ENCODE measurements at places on chromosomes 7 and 10. TPM values are rescaled to one million over a fixed set of nuclear protein-coding genes. Genes with fewer than 3 reads are reported as not detected.

Gene FGL2
- 7.4 TPM for total RNA-seq

Gene MKX
- total RNA-seq = 2.2 TPM

Gene TRIL
- 11.0 TPM for total RNA-seq

Gene ANKRD2
- total RNA-seq = not detected

Gene SMO
- 22.1 TPM for total RNA-seq

Gene SLC26A5
- total RNA-seq = not detected

Gene BHLHA15
- total RNA-seq = not detected
